ENCODE measurements at places on chromosomes 5 and 9. TPM values are rescaled to one million over a fixed set of nuclear protein-coding genes. Genes with fewer than 3 reads are reported as not detected.
A peak's percentile ranks its signal among the peaks of the same experiment; 100 is the strongest.

The MAMDC2 gene
- total RNA-seq = not detected

The ZNF454 gene
- total RNA-seq = 0.22 TPM

The KCNIP1 gene
- total RNA-seq = not detected

The LMX1B gene
- not detected for total RNA-seq

DNA sequence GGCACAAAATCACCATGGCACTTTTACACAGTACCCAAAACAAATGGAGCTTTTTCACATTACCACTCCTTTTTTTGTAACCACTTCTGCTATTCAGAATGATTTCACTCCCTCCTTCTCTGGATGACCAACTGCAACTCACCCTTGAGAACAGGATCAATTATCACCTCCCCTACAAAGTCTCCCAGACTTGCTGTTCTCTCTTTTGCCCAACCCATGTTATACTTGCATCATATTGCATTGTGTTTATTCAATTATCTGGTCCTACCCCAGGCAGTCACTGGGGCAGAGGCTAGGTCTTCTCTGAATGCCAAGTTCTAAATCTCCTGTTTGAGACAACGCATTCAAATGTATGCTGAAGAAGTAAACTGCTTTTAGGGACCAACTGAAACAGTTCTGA, 96.0 kb downstream of the GPR21 start:
- no peak for DNase-seq

GRCh38 chr5:16561660-16562059, 55.1 kb downstream of the RETREG1 start:
- DNase-seq = no peak

- DNase-seq = peak; percentile 63
These were observed 977 bp downstream of the MGAT4B start for GRCh38 chr5:179805529-179806249.

GRCh38 chr5:10125116-10125515, 124.6 kb downstream of the ATPSCKMT start:
- DNase-seq = no peak

DNA sequence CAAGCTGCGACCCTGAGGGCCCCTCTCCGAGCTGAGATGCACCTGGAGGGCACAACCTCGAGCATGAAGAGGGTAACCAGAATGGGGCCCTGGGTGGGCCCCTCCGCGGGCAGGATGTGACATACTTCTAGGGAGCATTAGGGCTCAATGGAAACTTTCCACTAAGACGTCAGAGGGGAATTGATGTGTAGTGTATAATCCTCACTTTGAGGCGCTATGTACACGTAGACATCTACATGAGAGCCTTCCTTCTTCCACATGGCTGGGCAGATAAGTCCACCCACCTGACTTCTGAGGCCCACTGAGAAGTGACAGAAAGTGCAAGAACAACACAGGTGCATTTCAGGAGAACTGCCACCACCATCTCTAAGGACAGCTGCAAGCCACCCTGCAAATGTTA, 61.0 kb downstream of the DAP start:
- peak; percentile 78 for DNase-seq
